NCI-H2171 (cell line): ENCODE measurements at places on chromosomes 7 and 10.

GRCh38 chr10:91034042-91034441, 113.2 kb upstream of the ANKRD1 start:
- no peak for DNase-seq

DNA sequence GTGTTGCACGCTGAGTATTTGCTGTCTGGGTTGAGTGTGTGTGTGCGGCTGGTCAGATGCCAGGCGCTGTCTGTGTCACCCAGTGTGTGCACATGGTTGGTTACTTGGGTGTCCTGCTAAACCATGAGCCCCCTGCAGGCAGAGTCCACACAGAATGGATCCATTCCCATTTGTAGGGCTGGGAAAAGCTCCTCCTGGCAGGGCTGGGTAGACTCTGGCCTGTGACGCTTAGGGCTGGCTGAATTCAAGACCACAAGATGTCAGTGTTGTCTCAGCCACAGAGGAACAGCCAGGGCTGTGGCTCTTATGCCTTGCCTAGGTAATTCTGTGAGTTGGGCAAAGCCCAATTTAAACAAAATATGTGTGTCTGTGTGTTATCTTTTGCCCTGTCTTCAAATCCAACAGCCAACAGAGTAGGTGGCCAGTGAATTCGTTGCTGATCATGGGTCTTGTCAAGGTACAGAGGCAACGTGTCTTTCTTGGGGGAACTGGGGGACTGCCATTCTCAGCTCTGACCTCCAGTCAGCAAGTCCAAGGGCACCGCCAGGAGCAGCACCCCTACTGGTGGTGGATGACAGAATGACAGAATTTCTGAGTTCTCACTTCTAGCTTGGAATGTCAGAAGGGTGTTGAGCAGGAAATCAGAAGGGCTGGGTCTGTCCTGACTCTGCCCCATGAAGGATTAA, 285.1 kb downstream of the CCSER2 start:
- peak; percentile 37 for DNase-seq

DNA sequence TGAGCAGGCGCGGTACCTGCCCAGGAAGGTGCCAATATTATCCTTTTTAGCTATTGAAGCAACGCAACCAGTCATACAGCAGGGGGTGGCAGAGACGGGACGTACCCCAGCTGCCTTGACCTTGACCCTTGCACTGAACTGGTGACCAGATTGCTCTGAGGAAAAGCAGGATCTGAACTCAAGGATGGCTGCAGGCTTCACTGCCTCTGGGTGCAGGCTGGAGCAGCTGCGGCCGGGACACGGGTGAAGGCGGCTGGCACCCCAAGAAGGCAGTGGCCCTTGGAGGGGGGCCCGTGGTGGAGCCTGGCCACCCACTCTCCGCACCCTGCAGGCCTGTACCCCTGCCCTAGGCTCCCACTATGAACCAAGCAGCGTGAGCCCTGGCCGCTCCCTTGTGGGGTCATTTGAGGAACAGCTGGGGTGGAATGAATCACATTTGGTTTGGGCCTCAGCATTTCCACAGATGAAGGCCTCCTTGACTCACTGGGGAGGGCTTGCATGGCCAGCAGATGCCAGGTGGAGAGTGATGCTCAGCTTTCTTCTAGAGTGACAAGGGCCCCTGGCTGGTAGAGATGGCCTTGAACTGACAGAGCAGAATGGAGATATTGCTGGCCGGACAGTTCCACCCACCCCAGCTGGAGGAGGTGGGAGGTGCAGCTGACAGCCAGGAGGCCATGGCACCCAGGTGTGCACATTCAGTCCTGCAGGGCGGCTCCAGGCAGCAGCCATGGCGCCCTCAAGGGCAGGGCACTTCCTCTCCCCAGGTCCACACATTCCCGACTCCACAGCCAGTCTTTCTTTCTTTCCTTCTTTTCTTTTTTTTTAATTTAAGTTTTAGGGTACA, 218.7 kb downstream of the WDR37 start:
- no peak for DNase-seq

GRCh38 chr7:53466371-53466770, 430.9 kb downstream of the POM121L12 start:
- DNase-seq = peak; percentile 44

DNA sequence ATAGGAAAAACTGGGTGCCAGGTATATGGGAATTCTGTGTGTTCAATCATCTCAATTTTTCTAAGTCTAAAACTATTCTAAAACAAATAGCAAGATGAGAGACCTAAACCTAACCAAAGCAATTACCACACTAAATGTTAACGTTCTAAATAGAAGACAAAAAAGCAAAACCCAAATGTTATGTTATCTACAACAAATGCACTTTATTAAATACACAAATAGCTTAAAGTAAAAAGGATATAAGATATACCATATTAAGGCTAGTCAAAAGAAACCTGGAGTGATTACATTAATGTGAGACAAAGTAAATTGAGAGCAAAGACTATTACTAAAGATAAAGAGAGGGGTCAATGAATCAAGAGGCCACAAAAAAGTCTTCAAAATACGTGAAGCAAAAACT, 81.4 kb downstream of the LARP4B start:
- no peak for DNase-seq

GRCh38 chr7:71548746-71549145, 416.8 kb downstream of the GALNT17 start:
- no peak for DNase-seq

DNA sequence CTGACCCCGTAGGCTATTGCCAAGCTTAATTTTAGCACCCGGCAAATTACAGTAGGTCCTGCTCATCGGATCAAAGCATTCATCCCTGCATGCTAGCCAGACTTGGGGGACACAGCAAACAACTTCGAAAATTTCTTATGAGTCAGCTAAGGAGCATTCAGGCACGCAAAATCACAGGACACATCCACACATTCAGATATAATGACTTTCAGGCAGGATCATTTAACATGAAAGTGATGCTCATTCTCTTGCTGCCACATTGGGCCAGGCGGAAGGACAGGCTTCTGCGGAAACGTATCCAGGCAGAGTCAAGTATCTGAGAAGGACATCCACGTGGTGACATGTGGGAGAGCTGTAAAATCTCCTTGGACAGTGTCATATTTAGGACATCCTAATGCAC, 474.0 kb upstream of the NRP1 start:
- no peak for DNase-seq

DNA sequence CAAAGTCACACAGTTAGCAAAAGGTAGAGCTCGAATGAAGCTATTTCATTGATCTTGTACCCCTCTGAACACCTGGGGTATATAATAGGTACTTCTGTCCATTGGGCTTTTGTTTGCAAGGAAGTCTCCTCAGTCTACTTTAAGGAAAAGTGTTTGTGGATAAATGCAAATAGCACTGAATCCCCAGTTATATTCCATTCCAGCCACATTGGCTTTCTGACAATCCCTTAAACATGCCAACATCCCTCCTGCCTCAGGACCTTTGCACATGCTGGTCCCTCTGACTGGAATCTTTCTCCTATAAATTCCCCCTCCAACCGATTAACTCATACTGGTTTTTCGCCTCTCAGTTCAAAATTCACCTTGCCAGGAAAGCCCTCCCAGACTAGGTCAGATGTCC, 17.1 kb downstream of the DUSP5 start:
- no peak for DNase-seq

GRCh38 chr10:79066411-79067240, 2.1 kb upstream of the ZMIZ1 start:
- no peak for DNase-seq

DNA sequence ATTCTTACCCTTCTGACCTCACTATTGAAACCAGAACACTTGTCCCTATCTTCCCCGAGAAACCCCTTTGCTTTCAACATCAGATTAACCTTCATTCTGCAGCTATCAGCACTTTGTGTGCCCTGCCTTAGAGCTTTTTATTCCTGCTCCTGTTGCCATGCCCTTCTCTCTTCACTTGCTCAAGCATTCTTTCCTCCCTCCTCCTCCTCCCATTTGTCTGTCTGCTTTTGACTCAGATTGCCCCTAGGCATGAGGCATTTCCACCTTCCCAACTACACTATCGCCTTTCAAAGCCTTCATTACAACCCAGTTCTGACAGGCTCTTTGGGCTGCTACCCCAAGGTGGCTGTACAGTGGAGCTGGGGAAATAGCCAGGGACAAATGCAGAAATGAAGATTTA, 143.3 kb downstream of the SLC25A13 start:
- DNase-seq = no peak

DNA sequence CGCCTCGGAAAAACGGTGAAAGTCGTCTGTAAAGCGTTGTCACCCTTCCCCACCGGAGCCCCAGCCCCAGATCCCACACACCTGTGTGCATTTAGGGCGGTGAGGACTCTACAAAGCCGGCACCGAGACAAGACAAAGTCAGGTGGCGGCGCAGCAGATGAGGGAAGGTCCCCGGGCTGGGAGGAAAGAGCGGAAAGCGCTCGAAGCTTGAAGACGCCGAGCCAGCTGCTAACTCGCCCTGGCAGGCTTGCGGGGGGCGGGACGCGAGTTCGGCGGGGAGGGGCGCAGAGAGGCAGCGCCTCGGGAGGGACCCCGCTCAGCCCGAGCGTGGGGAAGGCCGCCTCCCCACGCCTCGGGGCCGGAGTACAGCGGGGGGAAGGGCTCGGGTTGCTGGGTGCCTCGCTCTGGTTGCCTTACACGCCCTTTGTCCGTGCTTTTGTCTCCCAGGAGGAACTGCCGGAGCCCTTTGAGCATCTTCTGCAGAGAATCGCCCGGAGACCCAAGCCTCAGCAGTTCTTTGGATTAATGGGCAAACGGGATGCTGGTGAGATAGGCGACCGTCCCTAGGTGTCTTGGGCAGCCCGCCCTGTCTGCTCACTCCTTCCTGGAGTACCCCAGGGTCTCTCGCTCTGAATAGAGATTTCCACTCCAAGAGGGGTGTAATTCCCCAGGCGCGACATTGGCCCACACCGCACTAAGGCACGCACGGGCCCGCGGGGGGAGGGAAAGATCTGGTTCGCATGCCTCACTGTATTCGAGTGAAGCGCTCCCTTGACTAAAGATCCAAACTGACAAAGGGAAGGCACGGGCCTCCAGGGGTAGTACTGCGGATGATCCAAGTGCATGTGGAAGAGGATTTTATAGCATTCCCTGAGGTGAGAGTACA, 1.6 kb downstream of the TAC1 start:
- no peak for DNase-seq

- no peak for DNase-seq
These were observed 257.6 kb upstream of the IGFBP3 start for GRCh38 chr7:46178661-46179060.

- no peak for DNase-seq
These were observed 196.8 kb downstream of the RNLS start for GRCh38 chr10:88386204-88386788.

DNA sequence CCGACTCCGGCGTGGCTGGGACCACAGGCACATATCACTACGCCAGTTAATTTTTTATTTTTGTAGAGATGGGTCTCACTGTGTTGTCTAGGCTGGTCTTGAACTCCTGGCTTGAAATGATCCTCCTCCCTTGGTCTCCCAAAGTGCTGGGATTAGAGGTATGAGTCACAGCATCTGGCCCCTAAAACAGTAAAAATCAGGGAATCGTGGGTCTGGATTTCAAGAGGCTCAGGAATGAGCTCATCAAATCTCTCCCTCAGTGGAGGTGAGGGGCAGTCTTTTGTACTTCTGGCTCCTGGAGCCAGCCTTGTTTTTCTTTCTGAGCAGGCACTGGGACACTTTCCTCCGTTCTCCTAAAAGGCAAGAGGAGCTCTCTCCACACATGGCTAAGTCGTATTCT, 32.1 kb upstream of the RHEB start:
- DNase-seq = no peak

GRCh38 chr10:44425466-44425865, 40.6 kb upstream of the CXCL12 start:
- no peak for DNase-seq

DNA sequence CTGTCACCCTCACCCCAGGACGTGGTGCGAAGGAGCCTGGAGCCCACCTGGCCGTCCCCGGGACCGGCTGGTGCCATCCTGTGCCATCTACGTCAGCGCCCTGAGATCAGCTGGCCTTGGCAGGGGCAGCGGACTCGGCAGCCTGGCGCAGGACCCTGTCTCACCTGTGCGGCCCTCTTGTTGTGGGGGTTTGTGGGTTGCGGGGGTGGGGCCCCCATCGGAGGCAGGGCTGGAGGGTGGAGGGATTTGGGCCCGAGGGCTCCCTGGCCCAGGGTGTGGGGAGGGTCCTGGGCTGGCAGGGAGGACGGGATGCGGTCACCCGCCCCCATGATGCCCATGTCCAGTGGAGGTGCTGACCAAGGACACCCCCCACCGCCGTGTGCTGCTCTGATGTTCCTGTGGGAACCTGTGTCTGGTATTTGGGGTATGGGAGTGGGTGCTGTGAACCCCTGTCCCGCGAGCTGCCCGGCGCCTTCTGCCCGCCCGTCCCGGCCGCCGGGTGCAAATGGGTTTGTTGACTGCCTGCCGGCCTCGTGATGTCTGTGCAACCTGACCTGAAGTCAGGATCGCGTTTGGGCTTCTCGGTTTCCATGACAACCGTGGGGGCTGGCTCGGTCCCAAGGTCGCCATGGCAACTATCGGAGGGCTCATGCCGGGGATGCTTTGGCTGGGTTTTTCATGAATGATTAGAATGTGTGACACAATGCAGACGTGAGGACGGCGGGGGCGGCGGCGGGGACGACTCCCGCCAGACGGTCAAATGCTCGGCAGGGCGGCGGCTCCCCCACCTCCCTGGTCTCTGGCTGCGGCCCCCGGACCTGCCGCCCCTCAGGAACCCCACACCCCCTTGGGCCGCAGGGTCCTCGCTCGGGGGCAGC, 7.3 kb downstream of the MAFK start:
- DNase-seq = no peak

DNA sequence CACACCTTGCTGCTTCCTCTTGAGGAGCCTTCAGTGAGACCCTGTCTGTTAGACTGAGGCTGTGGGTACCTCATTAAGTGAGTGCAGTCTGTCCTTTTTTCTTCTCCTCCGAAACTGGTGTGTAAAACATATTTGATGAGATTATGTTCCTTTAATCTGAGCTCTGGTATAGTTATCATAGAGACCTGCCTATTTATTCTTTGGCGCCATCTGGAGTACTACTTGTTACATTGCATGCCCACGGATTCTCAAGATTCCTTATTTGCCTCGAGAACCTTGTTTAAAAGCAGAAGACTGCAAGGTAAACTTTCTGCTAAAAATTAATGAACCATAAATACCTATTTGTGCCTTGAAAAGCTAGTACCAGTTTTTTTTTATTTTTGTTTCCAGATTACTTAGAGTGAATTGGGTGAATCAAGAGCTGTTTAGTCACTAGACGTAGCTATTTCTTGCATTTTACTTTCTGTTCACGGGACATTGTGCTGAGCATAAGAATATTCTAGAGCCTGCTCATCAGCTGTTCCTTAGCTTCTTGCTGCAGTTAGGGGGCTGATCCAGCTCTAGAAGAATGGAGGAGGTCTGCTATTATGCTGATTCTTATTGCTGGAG, 16.9 kb upstream of the STMP1 start:
- peak; percentile 24 for DNase-seq

GRCh38 chr10:97543025-97543546, 29.5 kb upstream of the ANKRD2 start:
- no peak for DNase-seq
